ENCODE measurements at places on chromosomes 16 and 17. TPM values are rescaled to one million over a fixed set of nuclear protein-coding genes. Genes with fewer than 3 reads are reported as not detected.

The TEKT1 gene
- total RNA-seq, result not detected

The KRTAP1-1 gene
- not detected for total RNA-seq

The KRT28 gene
- total RNA-seq, result not detected

The TBC1D24 gene
- 8.1 TPM for total RNA-seq

The PRAC2 gene
- not detected for total RNA-seq

Measured in activated CD4-positive, alpha-beta T cell treated with anti-CD3 and anti-CD28 coated beads, Interleukin-2, amount 10 ng/mL, durations not matched to agents 7 days and 5 days (primary cell).